H1 (cell line): ENCODE measurements at places on chromosomes 5 and 9. TPM values are rescaled to one million over a fixed set of nuclear protein-coding genes. Genes with fewer than 3 reads are reported as not detected.

Gene NOXA1
- 0.34 and 0.55 TPM in 2 replicates for total RNA-seq

Gene LURAP1L
- 1.2 and 1.6 TPM in 2 replicates for total RNA-seq

Gene OR2K2
- not detected in 2 replicates for total RNA-seq

Gene SOWAHA
- total RNA-seq = 0.09 and 0.10 TPM in 2 replicates

Gene NUDCD2
- 48.5 and 59.5 TPM in 2 replicates for total RNA-seq

Gene SLC6A7
- total RNA-seq = 0.07 TPM in 1 of 2 replicates, not detected in the other

Gene CATSPER3
- total RNA-seq = 0.48 TPM in 1 of 2 replicates, not detected in the other

Gene NME5
- total RNA-seq = 0.63 and 0.89 TPM in 2 replicates

Gene IRGM
- not detected in 2 replicates for total RNA-seq

DNA sequence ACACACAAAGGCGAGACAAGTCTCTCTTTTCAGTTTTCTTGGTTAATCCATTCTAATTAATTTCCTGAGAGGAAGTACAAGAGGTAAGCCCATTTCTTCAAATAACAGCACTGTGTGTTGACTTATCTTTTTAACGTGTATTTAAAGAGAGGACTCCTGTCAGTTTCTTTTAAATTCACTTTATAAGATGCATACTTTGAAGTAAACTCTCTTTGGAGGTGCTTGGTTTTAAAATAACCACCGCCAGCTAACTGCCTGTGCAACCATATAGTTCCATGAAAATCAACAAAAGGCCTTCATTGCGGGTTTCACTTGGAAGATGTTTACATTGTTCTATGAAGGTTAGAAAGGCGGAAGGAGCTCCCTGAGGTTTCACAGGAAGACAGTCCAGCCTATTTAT, 13.1 kb upstream of the SERINC5 start:
- DNase-seq = no peak
- no peak overlapping the region for H3K4me3 ChIP-seq
- no peaks in the 10 kb centered on the region for H3K27me3 ChIP-seq

DNA sequence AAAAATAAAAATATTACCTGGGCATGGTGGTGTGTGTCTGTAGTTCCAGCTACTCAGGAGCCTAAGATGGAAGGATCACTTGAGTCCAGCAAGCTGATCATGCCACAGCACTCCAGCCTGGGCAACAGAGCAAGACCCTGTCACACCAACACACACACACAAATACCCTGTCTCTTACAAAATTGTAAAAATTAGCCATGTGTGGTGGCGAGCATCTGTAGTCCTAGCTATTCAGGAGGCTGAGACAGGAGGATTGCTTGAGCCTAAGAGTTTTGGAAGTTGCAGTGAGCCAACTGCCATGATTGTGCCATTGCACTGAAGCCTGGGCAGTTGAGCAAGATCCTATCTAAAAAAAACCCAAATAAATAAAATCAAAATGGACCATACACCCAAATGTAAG, 32.1 kb upstream of the DENND4C start:
- no peak overlapping the region for H3K4me3 ChIP-seq
- no peaks in the 10 kb centered on the region for H3K4me1 ChIP-seq
- H3K27me3 ChIP-seq = no peaks in the 10 kb centered on the region
- DNase-seq = no peak
- no peaks in the 10 kb centered on the region for H3K36me3 ChIP-seq

- no peaks in the 10 kb centered on the region for H3K36me3 ChIP-seq
- no peak overlapping the region for H3K27ac ChIP-seq
- H3K4me1 ChIP-seq = peaks cover 4% of the 10 kb centered on the region
Measured at GRCh38 chr9:133139246-133140173, 18.5 kb upstream of the RALGDS start.

DNA sequence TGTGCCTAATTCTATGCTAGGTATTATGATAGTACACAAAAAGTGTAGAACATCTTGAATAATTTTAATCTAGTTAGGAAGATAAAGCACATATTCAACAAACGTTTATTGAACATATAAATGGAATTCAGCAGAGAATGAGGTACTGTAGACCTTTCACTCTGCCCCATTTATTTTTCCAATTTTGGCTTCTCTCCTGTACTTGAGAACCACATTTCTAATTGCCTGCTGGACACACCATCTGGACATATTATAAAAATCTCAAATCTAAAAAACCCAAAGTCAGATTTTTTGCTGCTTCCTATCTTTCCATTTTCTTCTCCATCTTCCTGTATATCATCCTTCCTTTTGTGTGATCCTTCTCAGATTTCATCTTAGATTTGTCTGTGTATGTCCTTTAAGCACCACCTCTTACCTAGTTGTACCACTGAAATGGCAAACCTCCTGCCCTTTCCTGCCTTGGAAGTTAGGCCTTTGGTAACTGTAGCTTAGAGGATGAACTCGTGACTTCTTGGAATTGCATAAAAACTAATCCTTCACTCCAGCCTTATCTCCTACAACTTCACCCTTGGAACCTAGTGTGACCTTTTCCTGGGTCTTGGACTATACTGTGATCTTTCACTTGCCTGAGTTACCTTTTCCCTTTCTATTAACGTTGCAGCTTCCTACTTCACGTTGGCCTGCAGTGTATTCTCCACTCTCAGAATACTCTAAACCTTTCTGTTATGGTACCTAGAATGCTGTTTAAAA, 8.8 kb downstream of the SLC26A2 start:
- H3K4me1 ChIP-seq = no peaks in the 10 kb centered on the region
- no peaks in the 10 kb centered on the region for H3K36me3 ChIP-seq
- no peak overlapping the region for H3K4me3 ChIP-seq
- no peaks in the 10 kb centered on the region for H3K27me3 ChIP-seq

DNA sequence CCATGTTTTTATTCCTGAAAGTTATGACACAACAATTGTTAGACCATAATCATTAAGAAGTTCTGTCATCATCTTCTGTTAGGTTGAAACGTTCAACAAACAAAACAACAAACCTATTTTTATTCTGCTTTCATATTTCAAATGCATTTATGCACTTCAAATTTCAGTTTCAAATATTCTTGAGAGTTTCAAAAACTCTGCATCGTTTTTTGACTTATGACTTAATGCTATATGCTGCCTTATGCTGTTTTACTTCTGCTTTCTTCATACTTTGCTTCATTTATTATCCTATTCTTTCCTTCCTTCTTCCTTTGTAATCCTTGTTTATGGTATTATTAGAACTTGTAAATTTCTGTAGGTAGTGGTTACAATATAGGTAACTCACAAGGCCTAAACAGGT, 95.0 kb downstream of the PCSK1 start:
- no peak overlapping the region for H3K27ac ChIP-seq
- H3K27me3 ChIP-seq = no peaks in the 10 kb centered on the region
- no peaks in the 10 kb centered on the region; the same call in 1 of the 2 replicates for H3K4me1 ChIP-seq
- H3K36me3 ChIP-seq = no peaks in the 10 kb centered on the region

GRCh38 chr5:102794677-102795331, 39.7 kb downstream of the PAM start:
- H3K27me3 ChIP-seq = no peaks in the 10 kb centered on the region
- H3K4me1 ChIP-seq = no peaks in the 10 kb centered on the region
- H3K4me3 ChIP-seq = no peak overlapping the region
- no peak overlapping the region for H3K27ac ChIP-seq

GRCh38 chr5:177508837-177509236, 789 bp downstream of the DOK3 start:
- peaks cover 12% of the 10 kb centered on the region for H3K4me1 ChIP-seq
- H3K27me3 ChIP-seq = no peaks in the 10 kb centered on the region
- no peak for DNase-seq
- H3K27ac ChIP-seq = no peak overlapping the region
- no peak overlapping the region for H3K4me3 ChIP-seq

DNA sequence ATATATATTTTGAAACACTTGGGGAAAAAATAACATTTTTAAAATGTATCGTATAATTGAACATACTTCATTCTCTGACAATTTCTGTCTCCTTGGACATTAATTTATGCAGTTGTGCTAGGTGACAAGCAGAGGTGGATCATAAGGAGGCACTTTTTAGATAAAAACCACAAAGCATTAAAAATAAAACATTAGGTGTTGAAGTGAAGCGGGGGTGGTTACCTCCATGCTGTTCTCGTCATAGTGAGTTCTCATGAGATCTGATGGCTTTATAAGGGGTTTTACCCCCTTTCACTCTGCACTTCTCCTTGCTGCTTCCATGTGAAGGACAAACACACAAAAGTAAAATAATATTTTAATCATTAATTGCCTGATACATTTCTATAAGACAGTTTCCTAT, 11.9 kb upstream of the COX7C start:
- no peak for DNase-seq
- H3K4me1 ChIP-seq = no peaks in the 10 kb centered on the region
- H3K4me3 ChIP-seq = no peak overlapping the region
- H3K27me3 ChIP-seq = no peaks in the 10 kb centered on the region
- H3K36me3 ChIP-seq = no peaks in the 10 kb centered on the region

GRCh38 chr5:137778772-137779564, 24.8 kb upstream of the HNRNPA0 start:
- DNase-seq = no peak
- no peaks in the 10 kb centered on the region for H3K4me1 ChIP-seq
- no peaks in the 10 kb centered on the region for H3K36me3 ChIP-seq
- no peaks in the 10 kb centered on the region for H3K27me3 ChIP-seq

- no peaks in the 10 kb centered on the region for H3K36me3 ChIP-seq
- no peak overlapping the region for H3K27ac ChIP-seq
- no peaks in the 10 kb centered on the region for H3K27me3 ChIP-seq
- DNase-seq = no peak
- no peaks in the 10 kb centered on the region; the same call in 1 of the 2 replicates for H3K4me1 ChIP-seq
Measured at GRCh38 chr9:96100385-96101300, 201.3 kb downstream of the HSD17B3 start.

DNA sequence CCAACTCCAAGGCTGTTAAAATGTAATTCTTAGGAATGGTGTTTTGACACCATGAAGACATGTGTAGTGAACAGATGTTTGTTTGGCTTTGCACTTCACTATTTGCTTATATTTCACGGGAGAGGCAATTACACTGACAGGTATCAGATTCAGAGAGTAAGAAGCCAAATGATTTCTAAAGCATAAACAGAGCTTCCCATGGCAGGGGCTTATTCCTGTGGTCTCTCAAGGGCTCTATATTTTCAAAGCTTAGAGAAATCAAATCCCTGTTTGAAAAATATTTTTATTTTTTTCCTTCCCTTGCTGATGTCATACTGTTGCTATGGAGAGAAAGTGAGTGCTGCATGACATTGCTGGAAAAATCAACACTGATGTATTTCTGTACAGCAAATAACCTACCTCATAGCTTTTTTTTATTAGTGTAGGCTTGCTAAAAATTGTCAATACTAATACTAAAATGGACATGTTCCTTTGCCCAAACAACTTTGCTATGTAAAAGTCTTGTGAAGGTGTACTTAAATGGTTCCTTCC, 161.4 kb downstream of the GIN1 start:
- no peak overlapping the region for H3K27ac ChIP-seq
- DNase-seq = no peak
- H3K4me1 ChIP-seq = no peaks in the 10 kb centered on the region
- H3K36me3 ChIP-seq = no peaks in the 10 kb centered on the region
- no peaks in the 10 kb centered on the region for H3K27me3 ChIP-seq

GRCh38 chr9:92501671-92502393, 19.5 kb upstream of the ASPN start:
- no peak overlapping the region for H3K27ac ChIP-seq
- no peaks in the 10 kb centered on the region for H3K36me3 ChIP-seq
- H3K4me1 ChIP-seq = peaks cover 3% of the 10 kb centered on the region

GRCh38 chr5:133397348-133397747, 215.0 kb downstream of the FSTL4 start:
- H3K27me3 ChIP-seq = no peaks in the 10 kb centered on the region
- DNase-seq = peak; percentile 37
- no peak overlapping the region for H3K4me3 ChIP-seq
- H3K27ac ChIP-seq = no peak overlapping the region
- peaks cover 3% of the 10 kb centered on the region; the same call in 1 of the 2 replicates for H3K4me1 ChIP-seq

DNA sequence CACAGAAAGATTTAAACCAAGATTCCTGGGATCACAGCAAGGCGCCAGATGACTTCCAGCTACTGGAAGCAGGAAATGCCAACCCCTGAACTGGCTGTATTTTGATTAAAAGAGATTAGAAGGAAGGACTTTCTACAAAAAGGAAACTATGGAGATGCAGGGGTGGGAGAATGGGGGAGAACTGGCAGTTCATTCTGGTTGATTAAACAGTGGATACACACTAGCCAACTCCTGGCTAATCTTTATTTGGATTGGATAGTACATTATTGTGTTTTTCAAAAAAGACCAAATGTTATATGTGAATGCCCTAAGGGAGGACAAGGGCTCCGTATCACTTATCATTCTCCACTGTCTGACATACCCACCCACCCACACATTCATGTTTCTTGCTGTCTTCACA, 93.2 kb downstream of the CDO1 start:
- H3K4me3 ChIP-seq = no peak overlapping the region
- no peak for DNase-seq
- H3K4me1 ChIP-seq = no peaks in the 10 kb centered on the region

GRCh38 chr9:128124873-128125579, 2.5 kb downstream of the PTGES2 start:
- peaks cover 2% of the 10 kb centered on the region for H3K4me1 ChIP-seq
- DNase-seq = peak; percentile 66
- no peak overlapping the region for H3K27ac ChIP-seq
- no peak overlapping the region for H3K4me3 ChIP-seq
- H3K27me3 ChIP-seq = peaks cover 8% of the 10 kb centered on the region

GRCh38 chr9:27394154-27394825, 97.3 kb upstream of the EQTN start:
- H3K27ac ChIP-seq = no peak overlapping the region
- no peak for DNase-seq
- H3K27me3 ChIP-seq = no peaks in the 10 kb centered on the region
- H3K4me1 ChIP-seq = peaks cover 6% of the 10 kb centered on the region

- no peak overlapping the region for H3K27ac ChIP-seq
- peaks cover 10% of the 10 kb centered on the region; the same call in 1 of the 2 replicates for H3K4me1 ChIP-seq
- DNase-seq = no peak
- H3K27me3 ChIP-seq = peaks cover 2% of the 10 kb centered on the region
- no peak overlapping the region for H3K4me3 ChIP-seq
- H3K36me3 ChIP-seq = no peaks in the 10 kb centered on the region
Measured at GRCh38 chr5:102216678-102217077, 79.4 kb downstream of the SLCO4C1 start.

- no peak overlapping the region for H3K4me3 ChIP-seq
- H3K36me3 ChIP-seq = no peaks in the 10 kb centered on the region
- peaks cover 9% of the 10 kb centered on the region for H3K4me1 ChIP-seq
- no peak overlapping the region for H3K27ac ChIP-seq
- no peaks in the 10 kb centered on the region for H3K27me3 ChIP-seq
Measured at GRCh38 chr5:68405784-68406743, 190.5 kb downstream of the PIK3R1 start.

DNA sequence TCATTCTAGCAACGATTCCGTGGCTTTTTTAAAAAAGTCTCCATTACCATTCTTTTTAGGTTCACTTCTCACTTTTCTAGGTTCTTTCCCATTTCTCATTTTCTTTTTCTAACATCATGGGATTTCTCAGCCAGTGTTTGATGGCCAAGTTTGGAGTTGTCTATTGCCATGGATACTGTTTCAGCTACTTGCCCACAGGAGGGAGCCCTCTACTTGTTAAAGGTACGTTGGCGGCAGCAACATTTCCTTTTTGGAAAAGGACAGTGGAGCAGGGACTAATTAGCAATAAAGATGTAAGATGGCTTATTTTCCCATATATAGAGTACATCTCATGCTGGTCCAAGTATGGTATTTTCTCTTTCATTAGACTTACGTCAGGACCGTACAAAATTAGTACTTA, 2257.5 kb upstream of the C9orf72 start:
- DNase-seq = no peak
- peaks cover 3% of the 10 kb centered on the region; the same call in 1 of the 2 replicates for H3K36me3 ChIP-seq
- H3K27ac ChIP-seq = no peak overlapping the region

GRCh38 chr5:139368613-139369012, 14.5 kb downstream of the SLC23A1 start:
- H3K27me3 ChIP-seq = no peaks in the 10 kb centered on the region
- no peaks in the 10 kb centered on the region for H3K4me1 ChIP-seq
- H3K4me3 ChIP-seq = no peak overlapping the region
- peaks cover 70% of the 10 kb centered on the region for H3K36me3 ChIP-seq
- DNase-seq = no peak

- H3K4me3 ChIP-seq = no peak overlapping the region
- H3K27ac ChIP-seq = no peak overlapping the region
- no peaks in the 10 kb centered on the region for H3K27me3 ChIP-seq
- DNase-seq = no peak
Measured at GRCh38 chr5:180080486-180081280, 9.1 kb upstream of the RNF130 start.
